Neural progenitor cell (in vitro differentiated cells): ENCODE measurements at places on chromosomes 2 and 18.

DNA sequence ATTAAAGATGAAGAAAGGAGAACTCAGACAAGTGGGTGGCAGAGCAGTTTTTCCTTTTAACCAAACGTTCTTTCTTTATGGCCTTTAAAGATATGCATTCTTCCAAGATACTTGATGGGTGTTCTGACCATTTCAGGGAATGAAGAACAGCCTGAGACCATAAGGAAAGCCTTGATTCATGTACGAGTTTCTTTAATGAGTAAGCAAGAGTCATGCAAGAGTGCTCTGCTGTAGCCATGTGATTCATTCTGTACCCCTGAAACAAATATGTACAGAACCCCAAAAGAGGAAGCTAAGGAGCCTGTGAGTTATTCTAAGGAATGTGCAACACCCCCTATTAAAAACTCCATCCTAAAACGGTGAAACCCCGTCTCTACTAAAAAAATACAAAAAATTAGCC, 372.8 kb downstream of the MTX2 start:
- no peaks in the 10 kb centered on the region for H3K36me3 ChIP-seq
- no peak overlapping the region for H3K4me3 ChIP-seq

GRCh38 chr2:118638453-118638852, 209.0 kb downstream of the EN1 start:
- no peak overlapping the region for H3K4me3 ChIP-seq
- no peaks in the 10 kb centered on the region for H3K36me3 ChIP-seq
- H3K27me3 ChIP-seq = peaks cover 47% of the 10 kb centered on the region
- H3K4me1 ChIP-seq = peaks cover under 1% of the 10 kb centered on the region

DNA sequence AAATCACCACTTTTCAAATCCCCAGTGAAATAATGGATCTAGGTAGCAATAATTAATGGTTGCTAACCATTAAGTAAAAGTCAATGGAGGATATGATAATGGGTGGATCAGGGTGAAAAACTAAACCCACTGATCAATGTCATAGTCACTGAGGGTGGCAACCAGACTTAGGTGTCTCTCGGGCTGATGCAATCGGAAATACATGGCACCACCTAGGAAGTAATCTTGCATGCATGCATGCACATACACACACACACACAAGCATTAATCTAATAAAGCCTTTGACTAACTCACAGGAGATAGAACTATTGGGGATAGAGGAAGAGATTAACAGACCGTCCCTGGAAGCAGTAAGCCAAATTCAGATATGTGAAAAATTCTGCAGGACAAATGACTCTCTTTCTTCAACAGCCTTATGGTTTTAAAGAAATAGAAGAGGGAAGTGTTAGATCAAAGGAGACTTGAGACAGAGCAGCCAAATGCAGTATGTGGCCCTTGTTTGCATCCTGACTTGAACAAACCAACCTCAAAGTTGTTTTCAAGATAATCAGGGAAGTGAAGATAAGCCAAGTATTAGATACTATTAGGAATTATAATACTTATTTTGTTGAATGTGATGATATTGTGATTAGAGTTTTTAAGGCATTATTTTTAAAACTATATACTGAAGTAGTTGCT, 186.0 kb upstream of the RMP24 start:
- no peaks in the 10 kb centered on the region for H3K36me3 ChIP-seq
- no peak overlapping the region for H3K4me3 ChIP-seq
- no peak for DNase-seq
- no peaks in the 10 kb centered on the region for H3K4me1 ChIP-seq
- no peak overlapping the region for H3K27ac ChIP-seq

DNA sequence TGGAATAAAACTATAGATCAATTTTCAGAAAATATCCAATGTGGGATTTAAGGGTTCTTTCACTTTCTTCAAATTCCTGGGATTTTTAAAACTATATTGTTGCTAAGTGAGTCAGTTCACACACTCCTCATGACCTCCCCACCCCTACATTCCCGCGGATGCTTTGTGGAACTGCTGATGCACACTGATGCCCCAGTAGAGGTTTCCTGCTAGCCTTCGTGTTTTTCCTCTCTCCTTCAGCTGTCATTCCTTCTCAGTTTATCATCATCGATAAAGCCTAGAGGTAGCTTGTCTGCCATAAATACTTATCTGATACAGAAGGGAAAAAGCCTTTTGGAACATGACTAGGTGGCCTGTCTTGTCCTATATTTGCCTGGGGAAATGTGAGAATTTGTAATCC, 67.4 kb upstream of the GALNT5 start:
- no peak overlapping the region for H3K27ac ChIP-seq
- no peaks in the 10 kb centered on the region for H3K36me3 ChIP-seq
- H3K4me3 ChIP-seq = no peak overlapping the region
- no peaks in the 10 kb centered on the region for H3K27me3 ChIP-seq
- H3K4me1 ChIP-seq = no peaks in the 10 kb centered on the region
- DNase-seq = peak; percentile 16

- no peak overlapping the region for H3K27ac ChIP-seq
- no peaks in the 10 kb centered on the region for H3K36me3 ChIP-seq
- peaks cover 42% of the 10 kb centered on the region for H3K4me1 ChIP-seq
- H3K4me3 ChIP-seq = peak overlapping the region; percentile 85
Measured at GRCh38 chr2:158459161-158460003, 2.6 kb downstream of the PKP4 start.

GRCh38 chr18:23812546-23813440, 123.5 kb downstream of the LAMA3 start:
- no peak for DNase-seq
- H3K4me3 ChIP-seq = no peak overlapping the region
- H3K36me3 ChIP-seq = no peaks in the 10 kb centered on the region
- H3K27me3 ChIP-seq = no peaks in the 10 kb centered on the region
- H3K27ac ChIP-seq = no peak overlapping the region
- no peaks in the 10 kb centered on the region for H3K4me1 ChIP-seq

DNA sequence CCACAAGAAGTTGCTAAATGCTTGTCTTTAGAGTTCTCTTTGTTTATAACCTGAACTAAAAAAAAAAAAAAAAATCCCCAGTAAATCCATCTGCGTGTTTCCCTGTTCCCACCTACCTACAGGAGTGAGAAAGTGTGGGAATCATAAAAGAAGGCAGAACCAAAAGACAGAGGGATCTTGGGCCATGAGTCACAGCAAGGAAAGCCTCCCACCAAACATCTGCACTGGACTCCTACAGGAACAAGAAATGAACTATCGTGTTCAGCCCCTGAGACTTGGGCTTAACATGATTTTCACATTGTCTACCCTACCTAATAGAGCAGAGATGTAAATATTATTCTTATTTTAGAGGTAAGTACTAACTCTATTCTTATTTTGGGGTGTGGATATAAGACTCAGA, 1761.2 kb upstream of the CELF4 start:
- no peaks in the 10 kb centered on the region for H3K27me3 ChIP-seq
- no peaks in the 10 kb centered on the region for H3K4me1 ChIP-seq
- no peak overlapping the region for H3K4me3 ChIP-seq
- DNase-seq = no peak

DNA sequence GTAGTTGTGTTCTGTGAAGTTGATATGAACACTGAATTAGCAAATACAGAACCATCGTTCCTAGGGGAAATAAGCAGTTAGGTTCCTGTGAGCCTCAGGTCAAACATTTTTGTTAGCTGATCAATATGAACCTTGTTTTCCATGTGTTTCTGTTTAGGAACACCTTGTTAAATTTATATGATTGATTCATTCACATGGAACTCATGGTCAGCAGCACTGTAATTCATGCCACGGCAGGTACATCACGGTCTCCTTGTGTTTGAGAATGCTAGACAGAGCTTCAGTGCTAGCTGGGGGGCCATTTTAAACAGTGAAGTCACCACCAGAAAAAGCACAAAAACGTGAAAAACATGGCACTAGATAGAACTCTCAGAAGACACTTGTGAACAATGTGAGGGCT, 62.2 kb downstream of the MYCN start:
- no peaks in the 10 kb centered on the region for H3K36me3 ChIP-seq
- DNase-seq = no peak
- peaks cover 7% of the 10 kb centered on the region for H3K4me1 ChIP-seq

GRCh38 chr2:75728614-75729419, 18.1 kb upstream of the GCFC2 start:
- DNase-seq = no peak
- H3K4me1 ChIP-seq = peaks cover 4% of the 10 kb centered on the region
- no peak overlapping the region for H3K27ac ChIP-seq
- no peaks in the 10 kb centered on the region for H3K27me3 ChIP-seq

GRCh38 chr2:31131871-31132270, 6.4 kb downstream of the GALNT14 start:
- no peaks in the 10 kb centered on the region for H3K36me3 ChIP-seq
- DNase-seq = no peak
- H3K4me3 ChIP-seq = no peak overlapping the region
- H3K27ac ChIP-seq = no peak overlapping the region
- peaks cover 31% of the 10 kb centered on the region for H3K4me1 ChIP-seq

DNA sequence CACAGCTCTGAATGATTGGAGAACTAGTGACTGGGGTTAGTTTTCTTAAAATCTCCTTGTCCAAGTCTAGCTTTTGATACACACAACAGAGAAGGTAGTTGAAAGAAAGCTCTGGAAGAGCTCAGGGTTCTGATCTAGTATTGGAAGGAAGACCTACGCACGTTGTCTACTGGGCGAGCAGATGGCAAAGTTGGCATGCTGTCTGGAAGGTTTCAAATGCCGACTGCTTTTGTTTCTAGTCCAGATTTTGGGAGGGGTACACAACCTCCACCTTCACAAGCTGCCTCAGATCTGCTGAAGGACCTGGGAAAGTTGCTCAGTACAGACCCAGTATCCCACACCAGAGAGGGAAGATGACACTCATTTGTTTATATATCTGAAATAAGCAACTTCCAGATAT, 507.3 kb downstream of the RNF144A start:
- peaks cover 3% of the 10 kb centered on the region for H3K4me1 ChIP-seq
- no peaks in the 10 kb centered on the region for H3K36me3 ChIP-seq
- H3K27ac ChIP-seq = no peak overlapping the region
- H3K4me3 ChIP-seq = no peak overlapping the region
- DNase-seq = no peak
- peaks cover 7% of the 10 kb centered on the region for H3K27me3 ChIP-seq

- H3K36me3 ChIP-seq = no peaks in the 10 kb centered on the region
- H3K4me1 ChIP-seq = no peaks in the 10 kb centered on the region
- H3K4me3 ChIP-seq = no peak overlapping the region
- no peak overlapping the region for H3K27ac ChIP-seq
- no peak for DNase-seq
Measured at GRCh38 chr18:27277554-27277953, 92.4 kb upstream of the CHST9 start.

GRCh38 chr18:13582178-13582670, 144.1 kb downstream of the FAM210A start:
- no peaks in the 10 kb centered on the region for H3K27me3 ChIP-seq
- H3K4me1 ChIP-seq = no peaks in the 10 kb centered on the region
- no peak overlapping the region for H3K4me3 ChIP-seq
- H3K27ac ChIP-seq = no peak overlapping the region
- no peaks in the 10 kb centered on the region for H3K36me3 ChIP-seq

GRCh38 chr2:187581125-187581896, 27.1 kb upstream of the TFPI start:
- no peaks in the 10 kb centered on the region for H3K36me3 ChIP-seq
- no peak overlapping the region for H3K27ac ChIP-seq
- peak; percentile 71 for DNase-seq
- no peak overlapping the region for H3K4me3 ChIP-seq
- no peaks in the 10 kb centered on the region for H3K27me3 ChIP-seq

DNA sequence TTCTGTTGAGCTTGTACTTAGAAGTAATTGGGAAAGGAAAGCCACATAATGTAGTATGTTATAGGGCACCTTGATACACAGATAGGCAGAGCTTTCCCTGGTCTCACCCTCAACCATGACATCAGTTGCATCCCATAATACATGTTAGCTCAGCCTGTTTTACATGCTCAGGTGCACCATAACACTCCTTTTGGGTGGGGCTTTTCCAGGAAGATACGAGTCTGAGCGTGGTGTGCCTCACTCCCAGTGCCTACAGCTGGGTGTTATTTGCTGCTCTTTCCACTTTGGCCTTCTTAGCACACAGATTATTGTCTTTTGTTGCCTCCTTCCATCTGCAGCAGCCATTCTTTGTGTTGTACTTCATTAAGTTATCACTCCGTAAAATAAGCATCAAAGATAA, 11.9 kb downstream of the TTC39C start:
- no peak overlapping the region for H3K27ac ChIP-seq
- H3K4me1 ChIP-seq = peaks cover 9% of the 10 kb centered on the region
- H3K36me3 ChIP-seq = no peaks in the 10 kb centered on the region
- H3K4me3 ChIP-seq = no peak overlapping the region
- no peak for DNase-seq

GRCh38 chr2:223247136-223247535, 195.1 kb downstream of the KCNE4 start:
- H3K27ac ChIP-seq = no peak overlapping the region
- H3K36me3 ChIP-seq = no peaks in the 10 kb centered on the region
- H3K4me3 ChIP-seq = no peak overlapping the region

DNA sequence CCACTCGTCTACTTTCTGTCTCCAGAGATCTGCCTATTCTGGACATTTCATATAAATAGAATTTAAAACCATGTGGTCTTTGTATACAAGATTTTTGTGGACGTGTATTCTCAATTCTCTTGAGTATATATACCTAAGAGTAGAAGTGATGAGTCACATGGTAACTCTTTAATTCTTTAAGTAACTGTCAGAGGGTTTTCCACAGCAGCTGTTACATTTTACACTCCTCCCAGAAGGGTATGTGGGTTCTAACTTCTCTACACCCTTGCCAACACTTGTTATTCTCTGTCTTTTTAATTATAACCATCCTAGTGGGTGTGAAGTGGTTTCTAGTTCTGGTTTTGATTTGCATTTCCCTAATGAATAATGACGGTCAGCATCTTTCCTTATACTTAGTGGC, 70.9 kb downstream of the MAP3K20 start:
- no peaks in the 10 kb centered on the region for H3K27me3 ChIP-seq
- H3K27ac ChIP-seq = no peak overlapping the region
- H3K36me3 ChIP-seq = no peaks in the 10 kb centered on the region
- DNase-seq = no peak

GRCh38 chr2:70340761-70341476, 39.1 kb upstream of the FAM136A start:
- H3K27ac ChIP-seq = no peak overlapping the region
- no peaks in the 10 kb centered on the region for H3K36me3 ChIP-seq
- DNase-seq = peak; percentile 75
- H3K27me3 ChIP-seq = no peaks in the 10 kb centered on the region
- no peak overlapping the region for H3K4me3 ChIP-seq

DNA sequence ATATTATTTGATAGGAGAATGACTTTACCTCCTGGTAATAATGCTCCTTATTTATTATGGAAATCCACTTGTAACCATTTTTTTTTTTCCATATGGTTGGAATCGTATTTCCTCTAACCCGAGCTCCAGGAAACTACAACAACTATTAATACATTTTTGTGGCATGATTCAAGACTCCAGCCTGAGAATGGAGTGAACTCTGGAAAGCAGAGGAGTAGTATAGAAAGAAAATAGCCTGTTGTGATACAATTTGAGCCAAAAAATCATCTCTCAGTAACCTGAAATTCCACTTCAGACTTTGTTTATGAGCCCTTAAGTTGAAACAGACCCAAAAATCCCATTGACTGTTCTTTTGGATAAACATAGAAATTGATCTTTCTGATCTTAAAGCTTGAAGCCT, 921.1 kb downstream of the SOCS6 start:
- H3K4me3 ChIP-seq = no peak overlapping the region
- no peak for DNase-seq
- no peaks in the 10 kb centered on the region for H3K4me1 ChIP-seq
- H3K27ac ChIP-seq = no peak overlapping the region
- no peaks in the 10 kb centered on the region for H3K27me3 ChIP-seq
- no peaks in the 10 kb centered on the region for H3K36me3 ChIP-seq

- no peaks in the 10 kb centered on the region for H3K27me3 ChIP-seq
- H3K36me3 ChIP-seq = no peaks in the 10 kb centered on the region
- H3K27ac ChIP-seq = no peak overlapping the region
- H3K4me1 ChIP-seq = no peaks in the 10 kb centered on the region
- H3K4me3 ChIP-seq = no peak overlapping the region
Measured at GRCh38 chr2:158772306-158773078, 22.6 kb upstream of the DAPL1 start.
